Ascending aorta (tissue), 2 donors: ENCODE measurements at places on chromosomes 4 and X. TPM values are rescaled to one million over a fixed set of nuclear protein-coding genes. Genes with fewer than 3 reads are reported as not detected.

DNA sequence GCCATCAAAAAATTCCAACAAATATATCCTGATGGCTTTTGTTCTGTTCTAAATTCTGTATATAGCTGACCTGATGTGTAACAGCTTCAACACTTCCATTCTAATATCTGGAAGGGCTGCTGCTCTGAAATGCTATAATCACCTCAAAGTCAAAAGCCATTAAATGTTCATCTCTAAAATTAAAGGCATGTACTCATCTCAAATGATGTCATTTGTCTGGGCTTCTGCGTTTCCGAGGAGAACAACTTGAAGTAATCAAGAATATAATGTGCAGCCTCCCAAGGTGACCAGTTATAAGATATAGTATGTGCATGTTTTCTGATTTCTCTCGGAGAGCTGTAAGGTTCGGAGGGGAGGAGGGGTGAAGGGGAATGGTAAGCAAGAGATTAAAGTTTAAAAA is 237.6 kb downstream of the SCFD2 start:
- DNase-seq, result no peak

DNA sequence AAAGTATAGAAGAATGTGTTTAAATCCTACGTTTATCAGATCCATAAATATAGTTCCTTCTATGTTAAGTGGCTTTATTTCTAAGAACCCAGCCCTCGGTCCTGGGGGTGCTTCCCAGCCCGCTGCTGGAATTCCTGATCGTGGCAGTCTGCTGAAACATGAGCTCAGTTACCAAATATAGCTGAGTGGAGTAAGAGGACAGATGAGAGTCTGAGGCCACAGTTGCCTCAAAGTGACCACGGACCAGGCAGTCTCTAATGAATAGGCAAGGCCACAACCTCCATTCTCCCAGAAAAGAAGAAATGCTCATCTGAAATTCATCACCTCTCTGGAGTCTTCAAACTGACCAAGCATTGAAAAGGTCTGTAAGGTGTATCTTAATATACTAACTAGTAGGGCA is at the start of gene PALLD:
PALLD (plus strand) TSS at position 219 of the 400 bp plus-strand sequence.
- no peak for DNase-seq

DNA sequence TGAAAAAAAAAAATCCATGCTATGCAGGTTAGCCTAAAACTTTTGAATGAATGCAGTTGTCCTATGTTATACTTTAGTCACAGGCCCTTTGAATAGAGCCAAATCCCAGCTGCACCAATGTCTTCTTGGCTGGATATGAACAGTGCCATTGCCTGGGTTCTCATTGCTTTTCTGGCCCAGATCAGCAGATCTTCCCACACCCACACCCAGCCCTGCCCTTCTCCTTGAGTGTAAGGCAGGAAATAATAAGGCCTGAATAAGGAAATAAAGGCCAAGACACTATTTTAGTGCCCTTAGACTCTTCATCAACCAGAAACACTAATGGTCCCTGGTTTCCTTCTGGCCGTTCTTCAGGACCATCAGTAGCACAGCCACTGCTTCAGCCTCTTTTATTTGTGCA is 66.6 kb downstream of the USP38 start:
- DNase-seq, result no peak

The KCND1 gene
- 10.4 TPM for total RNA-seq

The PPM1K gene
- 17.0 TPM for total RNA-seq

DNA sequence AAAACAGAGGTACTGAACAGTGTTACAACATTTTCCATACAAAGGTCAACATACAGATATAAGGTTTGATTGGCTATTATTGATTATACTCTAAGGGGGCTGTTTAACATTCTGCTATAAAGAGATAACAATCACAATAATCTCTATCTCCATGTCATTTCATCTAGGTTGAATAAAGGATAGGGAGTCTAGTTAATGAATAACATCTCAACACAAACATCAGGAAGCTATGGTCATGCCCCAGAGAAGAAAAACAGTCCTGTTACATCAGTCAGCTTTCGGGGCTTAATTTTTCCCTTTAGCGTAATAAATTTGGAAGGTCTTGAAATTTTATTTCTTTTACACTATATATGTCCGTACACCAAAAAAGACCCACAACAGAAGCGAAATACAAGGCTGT is 41.5 kb upstream of the DCAF8L2 start:
- DNase-seq, result no peak

DNA sequence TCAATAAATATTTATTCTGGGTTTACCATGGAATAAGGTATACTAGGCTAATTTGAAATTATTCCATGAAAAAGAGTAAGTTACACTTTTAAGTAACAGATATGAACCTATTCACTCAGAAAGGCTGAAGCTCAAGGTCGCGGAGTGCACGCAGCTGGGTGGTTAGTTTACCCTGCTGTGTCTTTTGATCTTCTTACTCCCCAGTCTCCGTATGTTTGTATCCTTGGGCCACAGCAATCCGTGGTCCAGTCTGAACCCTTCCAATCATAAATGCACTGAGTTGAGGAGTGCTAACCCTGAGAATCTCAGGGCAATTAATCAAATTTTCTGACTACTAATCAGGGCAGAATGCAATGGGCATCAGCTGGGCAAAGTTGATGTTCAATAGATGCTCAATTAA is 33.9 kb downstream of the RPS3A start:
- DNase-seq, result no peak

GRCh38 chr4:119082661-119083060 is 53.0 kb upstream of the MYOZ2 start:
- no peak for DNase-seq

GRCh38 chr4:81599742-81600380 is 128.2 kb upstream of the RASGEF1B start:
- no peak for DNase-seq

The IQCM gene
- total RNA-seq, result not detected

The GABRQ gene
- not detected for total RNA-seq

DNA sequence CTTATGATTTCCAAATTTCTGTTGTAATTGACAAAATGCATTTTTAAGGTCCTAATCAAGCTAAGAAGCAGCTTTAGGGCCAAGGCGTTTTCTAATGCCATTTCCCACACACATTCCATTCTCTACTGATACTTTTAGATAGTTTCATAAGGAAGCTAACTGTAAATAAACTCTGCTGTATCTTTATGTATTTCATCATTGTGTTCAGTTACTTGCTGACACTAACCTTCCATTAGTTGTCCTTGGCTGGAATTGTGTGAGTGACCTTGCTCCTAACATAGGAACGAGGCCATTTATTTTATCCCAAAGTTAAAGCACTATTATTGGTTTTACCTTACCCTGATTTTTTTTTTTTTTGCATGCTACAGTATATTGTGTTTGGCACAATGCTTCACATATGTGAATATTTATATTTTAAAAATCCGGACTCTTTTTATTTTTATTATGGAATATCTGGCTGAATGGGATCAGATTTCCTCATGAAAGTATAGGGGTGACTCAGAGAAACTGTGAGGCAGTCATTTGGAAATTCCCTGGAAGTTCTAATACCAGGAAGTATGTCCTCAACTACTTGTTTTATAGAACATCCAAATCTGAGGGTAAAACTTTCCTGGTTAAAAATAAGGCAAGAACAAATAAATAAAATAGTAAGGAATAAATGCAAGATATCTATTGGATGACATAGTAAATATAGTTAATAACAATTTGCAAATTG is 62.7 kb upstream of the SORBS2 start:
- DNase-seq, result no peak

DNA sequence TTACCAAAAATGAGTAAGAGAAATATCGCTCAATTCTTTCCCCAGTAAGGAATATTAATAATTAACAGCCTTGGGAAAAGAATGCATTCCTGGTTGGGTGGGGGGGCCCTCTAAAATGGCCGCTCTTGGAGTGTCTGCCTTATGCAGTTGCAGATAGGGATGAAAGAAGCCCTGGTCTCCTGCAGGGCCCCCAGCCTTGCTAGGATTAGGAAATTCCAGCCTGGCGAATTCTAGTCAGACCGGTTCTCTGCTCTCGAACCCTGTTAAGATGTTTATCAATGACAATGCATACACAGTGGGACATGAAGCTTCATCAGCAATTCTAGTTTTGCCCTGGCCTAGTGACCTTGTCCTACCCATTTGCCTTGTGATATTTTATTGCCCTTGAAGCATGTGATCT is 1047.7 kb upstream of the GRID2 start:
- DNase-seq, result no peak

The ZNF630 gene
- total RNA-seq, result 3.3 TPM

The CLNK gene
- total RNA-seq, result not detected

The NAP1L2 gene
- total RNA-seq, result 0.11 TPM

- DNase-seq, result no peak
These were observed 235.4 kb downstream of the HNRNPD start for GRCh38 chr4:82138374-82138773.

DNA sequence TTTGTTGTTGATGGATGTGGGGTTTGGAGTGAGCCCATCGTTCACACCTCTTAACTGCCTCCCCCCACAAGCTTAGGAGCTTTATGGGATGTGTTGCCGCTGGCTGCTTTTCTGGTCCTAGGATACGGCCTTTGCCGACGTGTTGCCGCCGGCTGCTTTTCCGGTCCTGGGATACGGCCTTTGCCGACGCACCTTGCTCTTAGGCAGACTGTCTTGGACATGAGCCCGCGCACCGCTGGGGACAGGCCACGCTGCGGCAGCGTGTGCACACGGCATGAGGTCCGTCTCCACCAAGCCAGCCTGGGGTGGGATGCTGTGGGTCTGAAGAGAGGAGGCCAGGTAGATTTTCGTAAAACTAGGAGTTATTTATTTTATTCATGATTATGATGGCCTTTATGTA is 14.2 kb downstream of the RGS12 start:
- no peak for DNase-seq

- no peak for DNase-seq
These were observed 146.3 kb upstream of the RPS6KA3 start for GRCh38 chrX:20412871-20413486.

The HELT gene
- not detected for total RNA-seq

DNA sequence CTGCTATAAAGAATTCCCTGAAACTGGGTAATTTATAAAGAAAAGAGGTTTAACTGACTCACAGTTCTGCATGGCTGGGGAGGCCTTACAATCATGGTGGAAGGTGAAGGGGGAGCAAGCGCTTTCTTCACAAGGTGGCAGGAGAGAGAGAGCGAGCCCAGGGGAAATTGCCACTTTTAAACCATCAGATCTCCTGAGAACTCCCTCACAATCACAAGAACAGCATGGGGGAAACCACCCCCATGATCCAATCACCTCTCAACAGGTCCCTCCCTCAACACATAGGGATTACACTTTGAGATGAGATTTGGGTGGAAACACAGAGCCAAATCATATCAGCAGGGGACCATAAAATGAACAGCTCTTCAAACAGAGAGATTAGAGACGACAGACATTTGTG is 198.6 kb downstream of the MAGEB5 start:
- DNase-seq, result no peak

DNA sequence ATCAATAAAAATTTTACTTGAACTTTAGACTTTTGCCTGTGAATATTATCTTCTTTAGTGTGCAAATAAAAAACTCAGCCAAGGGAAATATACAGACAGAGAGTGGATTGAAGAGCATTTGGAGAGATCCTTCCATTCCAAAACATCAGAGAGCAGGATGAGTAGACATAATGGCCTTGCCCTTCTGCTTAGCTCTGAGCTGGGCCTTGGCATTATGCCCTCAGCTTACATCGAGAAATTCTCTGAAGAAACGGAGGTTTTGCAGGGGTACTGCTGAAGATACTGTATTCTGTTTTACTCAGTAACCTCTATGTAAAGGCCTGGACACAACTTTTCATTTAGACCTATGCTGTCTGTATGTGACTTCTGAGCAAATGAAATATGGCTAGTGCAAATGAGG is 317.4 kb downstream of the STIM2 start:
- no peak for DNase-seq

GRCh38 chr4:78753091-78753490 is 23.1 kb upstream of the BMP2K start:
- DNase-seq, result no peak

DNA sequence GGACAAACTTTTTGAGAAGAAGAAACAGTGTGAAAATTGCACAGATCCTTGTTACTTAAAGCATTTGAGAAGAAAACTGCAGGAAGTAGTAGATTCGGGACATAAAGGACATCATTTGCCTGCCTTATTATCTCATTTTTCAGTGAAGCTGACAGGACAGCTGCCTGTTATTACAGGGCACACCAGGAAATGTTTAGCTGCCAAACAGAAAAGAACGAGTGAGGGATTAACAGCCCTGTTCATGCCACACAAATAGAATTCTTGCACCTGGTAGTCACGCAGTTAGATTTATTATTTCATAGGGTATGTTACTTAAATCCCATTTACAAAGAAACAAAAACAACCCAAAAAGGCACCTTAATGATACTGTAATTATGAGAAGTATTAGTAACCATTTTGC is 100.6 kb downstream of the CHIC2 start:
- DNase-seq, result no peak

The ZFP92 gene
- 0.96 TPM for total RNA-seq

- DNase-seq, result no peak
These were observed 26.3 kb downstream of the TACC3 start for GRCh38 chr4:1747603-1747967.

The PF4V1 gene
- not detected for total RNA-seq

DNA sequence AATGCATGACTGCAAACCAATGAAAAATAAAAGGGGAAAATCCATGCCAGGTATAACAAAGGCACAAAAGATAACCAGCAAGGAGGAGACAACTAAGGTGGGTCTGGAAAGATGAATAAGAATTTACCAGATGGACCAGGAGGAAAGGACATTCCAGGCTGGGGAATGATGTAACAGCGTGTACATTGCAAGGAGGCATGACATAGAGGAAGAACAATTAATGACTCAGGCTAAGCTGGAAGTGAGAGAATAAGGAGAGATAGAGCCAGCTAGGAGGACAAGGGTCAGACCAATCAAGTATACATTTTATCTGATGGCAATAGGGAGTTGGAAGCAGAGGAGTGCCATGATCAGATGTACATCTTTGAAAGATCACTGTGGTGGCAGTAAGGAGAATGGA is 57.0 kb downstream of the MTMR8 start:
- DNase-seq, result no peak

The SMR3B gene
- total RNA-seq, result not detected

DNA sequence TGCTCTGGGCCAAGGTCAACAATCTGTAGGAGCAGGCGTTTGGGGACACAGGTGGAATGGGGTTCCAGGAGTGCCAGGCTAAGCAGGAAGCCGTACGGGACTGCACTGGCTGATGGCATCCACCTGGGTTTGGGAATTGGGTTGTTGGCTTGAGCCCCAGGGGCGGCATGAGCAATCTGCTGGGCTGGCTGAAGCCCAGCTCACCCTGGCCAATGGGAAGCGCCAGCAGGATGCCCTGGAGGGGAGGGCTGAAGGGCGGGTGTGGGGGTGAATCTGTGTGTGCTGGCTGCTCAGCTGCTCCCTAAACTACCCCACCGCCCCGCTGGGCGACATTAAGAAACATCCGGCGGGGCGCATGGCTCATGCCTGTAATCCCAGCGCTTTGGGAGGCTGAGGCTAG is 8.9 kb upstream of the RGS12 start:
- DNase-seq, result no peak

GRCh38 chr4:151218343-151218742 is 58.6 kb upstream of the PRSS48 start:
- no peak for DNase-seq

GRCh38 chr4:165360041-165360695 is 18.6 kb upstream of the CPE start:
- DNase-seq, result no peak

- no peak for DNase-seq
These were observed 38.1 kb downstream of the LAMTOR3 start for GRCh38 chr4:99856166-99856565.

- no peak for DNase-seq
These were observed 374.0 kb downstream of the EPHA5 start for GRCh38 chr4:65296246-65296645.
